Hematopoietic multipotent progenitor cell treated with erythropoietin and hydrocortisone succinate and interleukin-3 and kit ligand, for 6 days (in vitro differentiated cells): ENCODE measurements at places on chromosomes 16 and 17.

GRCh38 chr17:41534899-41535546 is 6.9 kb upstream of the KRT19 start:
- peak; percentile 28 for DNase-seq

DNA sequence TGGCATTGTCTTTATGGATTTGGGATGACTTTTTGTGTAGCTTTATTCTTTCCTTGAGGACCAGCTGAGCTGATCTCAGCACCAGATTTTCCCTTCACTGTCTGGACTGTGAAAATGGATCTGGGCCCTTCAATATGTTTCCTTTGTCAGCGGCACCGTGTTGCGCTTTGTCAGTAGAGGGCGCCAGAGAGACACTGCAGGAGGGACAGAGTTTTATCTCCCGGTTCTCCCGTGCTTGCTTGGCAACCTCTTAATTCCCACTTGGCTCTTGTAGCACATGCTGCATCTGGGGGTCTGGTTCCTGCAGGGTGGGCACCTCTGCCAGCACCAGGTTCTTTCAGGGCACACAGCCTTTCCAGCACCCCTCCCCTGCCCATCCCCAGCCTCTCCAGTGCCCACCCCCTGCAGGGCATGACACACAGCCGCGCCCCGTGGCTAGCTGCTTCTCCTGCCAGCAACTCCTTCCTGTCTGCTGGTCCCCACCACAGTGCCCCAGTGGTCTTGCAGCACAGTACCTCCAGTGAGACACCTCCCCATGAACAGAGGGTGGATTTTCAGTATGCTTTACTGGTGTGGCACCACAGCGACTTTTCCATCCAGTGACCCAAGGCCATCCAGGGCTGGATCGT is 19.6 kb downstream of the OR1D5 start:
- peak; percentile 65 for DNase-seq

DNA sequence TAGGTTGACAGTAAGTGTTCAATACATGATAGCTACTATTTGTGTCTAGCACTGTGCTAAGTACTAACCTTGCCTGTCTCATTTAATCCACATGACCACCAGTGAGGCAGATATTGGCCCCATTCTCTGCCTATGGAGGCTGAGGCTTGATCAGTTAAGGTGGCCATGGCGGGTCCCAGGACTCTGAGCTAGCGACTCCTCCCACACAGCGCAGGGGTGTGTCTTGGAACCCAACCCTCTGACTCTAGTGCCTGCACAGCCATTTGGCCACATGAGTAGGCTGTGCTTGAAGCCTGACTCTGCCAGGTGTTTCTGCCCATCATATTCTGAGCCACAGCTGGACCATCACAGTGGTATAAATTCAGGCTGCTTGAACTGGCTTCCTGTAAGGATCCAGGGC is 6.4 kb downstream of the NHERF1 start:
- DNase-seq = peak; percentile 80

- no peak for DNase-seq
Observed at GRCh38 chr16:76199681-76200220, 77.5 kb upstream of the CNTNAP4 start.

GRCh38 chr16:11977376-11978041 is 975 bp downstream of the SNX29 start:
- DNase-seq = no peak

GRCh38 chr17:913207-913606 is 66.4 kb downstream of the NXN start:
- DNase-seq = no peak

GRCh38 chr16:77696149-77696548 is 26.2 kb upstream of the NUDT7 start:
- no peak for DNase-seq

DNA sequence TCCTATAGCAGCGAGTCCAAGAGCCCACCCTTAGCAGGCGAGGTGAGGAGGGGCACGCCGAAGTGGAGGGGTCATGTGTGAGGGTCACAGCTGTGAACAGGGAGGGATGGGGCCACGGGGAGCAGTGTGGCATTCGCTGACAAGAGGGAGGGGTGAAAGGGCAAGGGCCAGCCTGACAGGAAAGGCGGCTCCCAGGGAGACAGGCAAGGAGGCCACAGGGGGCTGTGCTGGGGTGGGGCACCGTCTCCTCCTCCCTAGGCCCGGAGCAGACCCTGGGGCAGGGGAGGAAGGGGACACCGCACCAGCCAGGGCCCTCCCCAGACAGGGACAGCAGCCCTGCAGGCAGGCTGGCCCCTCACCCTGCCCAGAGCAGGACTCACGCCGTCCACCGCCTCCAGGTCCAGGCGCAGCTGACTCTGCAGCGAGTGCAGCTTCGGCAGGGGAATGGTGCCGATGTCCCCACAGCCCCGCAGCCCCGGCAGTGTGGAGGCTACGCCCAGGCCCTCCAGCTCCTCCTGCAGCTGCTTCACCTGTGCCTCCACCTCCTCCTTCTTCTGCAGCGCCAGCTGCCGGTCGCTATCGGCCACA is 15.1 kb downstream of the GNPTG start:
- no peak for DNase-seq

- DNase-seq = no peak
Observed at GRCh38 chr17:82108496-82108945, 10.5 kb upstream of the FASN start.

DNA sequence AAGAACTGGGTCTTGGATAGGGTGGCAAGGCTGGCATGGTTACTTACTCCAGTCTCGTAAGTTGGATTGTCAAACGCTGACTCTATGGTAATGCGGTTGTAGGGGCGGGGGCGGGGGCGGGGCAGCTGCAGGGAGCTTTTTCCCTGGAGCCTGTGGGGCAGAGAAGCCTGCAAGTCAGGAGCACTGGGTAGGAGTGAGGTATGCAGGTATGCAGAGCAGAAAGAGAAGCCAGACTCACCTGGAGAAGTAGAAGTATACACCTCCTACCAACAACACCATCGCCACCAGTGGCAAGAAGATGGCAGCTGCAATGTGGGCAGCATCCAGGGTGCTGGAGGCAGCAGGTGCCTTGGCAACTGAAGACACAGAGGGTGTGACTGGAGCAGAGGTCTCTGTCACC is 4.8 kb upstream of the PHF12 start:
- no peak for DNase-seq

DNA sequence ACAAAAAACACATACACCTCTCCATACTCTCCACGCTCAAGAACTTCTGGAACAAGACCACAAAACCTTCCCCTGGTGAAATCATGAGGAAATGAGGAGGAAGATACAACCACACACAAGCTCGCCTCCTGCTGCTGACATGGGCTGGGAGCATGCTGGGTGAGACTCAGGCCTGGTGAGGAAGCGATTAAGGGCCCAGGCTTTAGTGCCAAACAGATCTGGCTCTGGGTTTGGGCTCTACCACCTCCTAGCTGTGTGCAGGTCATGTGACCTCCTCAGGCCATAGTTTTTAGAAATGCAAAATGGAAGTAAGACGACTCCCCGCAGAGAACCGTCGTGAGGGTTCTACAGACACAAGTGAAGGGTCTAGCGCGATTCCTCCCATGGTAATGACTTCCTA is 41.3 kb downstream of the VAC14 start:
- DNase-seq = peak; percentile 11

GRCh38 chr16:55532227-55532626 is 23.4 kb downstream of the LPCAT2 start:
- no peak for DNase-seq

DNA sequence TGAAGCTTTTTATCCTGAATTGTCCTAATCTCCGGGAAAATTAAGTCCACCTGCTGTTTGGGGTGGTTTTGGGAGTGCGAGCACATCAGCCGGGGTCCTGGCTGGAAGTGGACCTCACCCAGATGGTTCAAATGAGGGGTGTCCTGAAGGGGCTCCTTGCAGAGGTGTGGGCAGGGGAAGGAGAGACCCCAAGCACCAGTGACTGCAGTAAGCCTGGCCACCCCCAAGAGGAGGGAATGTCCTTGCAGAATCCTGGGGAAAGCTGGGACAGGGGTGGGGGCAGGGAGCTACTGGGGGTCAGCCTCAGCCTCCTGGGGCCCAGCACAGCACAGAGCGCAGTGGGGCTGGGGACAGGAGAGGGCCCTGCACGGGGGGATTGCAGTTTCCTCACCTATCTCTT is 29.4 kb downstream of the NAGPA start:
- DNase-seq = no peak

GRCh38 chr16:59959311-59959710 is 1225.2 kb upstream of the GOT2 start:
- DNase-seq = no peak

DNA sequence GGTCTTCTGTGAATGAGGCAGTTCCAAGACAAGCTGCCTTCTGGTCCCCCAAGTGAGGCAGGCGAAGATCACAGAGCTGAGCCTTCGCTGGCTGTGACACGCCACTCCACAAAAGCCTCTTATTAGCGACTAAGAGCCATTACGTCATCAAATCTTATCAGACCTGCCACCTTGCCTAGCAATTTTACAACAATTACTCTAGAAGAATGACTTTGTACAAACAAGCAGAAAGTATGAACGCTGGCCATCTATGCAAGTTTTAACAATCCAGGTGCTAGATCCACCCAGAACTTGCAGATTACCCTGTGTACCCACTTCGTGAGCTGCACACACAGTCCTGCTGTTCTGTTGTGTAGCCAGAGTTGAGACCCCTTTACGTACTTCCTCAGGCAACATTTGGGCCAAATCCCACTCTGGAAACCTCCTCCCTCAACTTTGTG is 3.8 kb upstream of the ICAM2 start:
- DNase-seq = peak; percentile 98

- no peak for DNase-seq
Observed at GRCh38 chr16:83393196-83393981, 414.4 kb upstream of the HSBP1 start.

GRCh38 chr17:74803388-74803930 is 27.3 kb upstream of the NAT9 start:
- no peak for DNase-seq

DNA sequence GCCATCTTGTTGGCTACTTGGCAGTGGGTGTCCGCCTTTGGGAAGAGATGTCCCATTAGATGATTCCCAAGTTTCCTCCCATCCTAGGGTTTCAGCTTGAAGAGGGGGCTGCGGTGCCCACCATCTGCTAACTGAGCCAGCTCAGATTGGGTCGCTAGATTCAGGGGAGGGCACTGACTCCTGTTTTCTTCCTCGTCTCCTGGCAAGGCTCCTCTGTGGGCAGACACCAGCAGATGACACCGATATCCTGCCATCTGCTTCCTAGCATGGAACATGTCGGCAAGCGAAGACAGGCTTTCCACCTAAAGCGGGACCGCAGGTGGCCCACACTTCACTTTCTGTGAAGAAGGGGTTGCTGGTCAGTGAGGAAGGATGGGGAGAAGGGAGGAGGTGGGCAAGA is 27.3 kb downstream of the C17orf75 start:
- DNase-seq = no peak

- no peak for DNase-seq
Observed at GRCh38 chr16:75256059-75256571, 4.7 kb upstream of the BCAR1 start.

- peak; percentile 71 for DNase-seq
Observed at GRCh38 chr16:47258874-47259461, 115.2 kb upstream of the NETO2 start.

DNA sequence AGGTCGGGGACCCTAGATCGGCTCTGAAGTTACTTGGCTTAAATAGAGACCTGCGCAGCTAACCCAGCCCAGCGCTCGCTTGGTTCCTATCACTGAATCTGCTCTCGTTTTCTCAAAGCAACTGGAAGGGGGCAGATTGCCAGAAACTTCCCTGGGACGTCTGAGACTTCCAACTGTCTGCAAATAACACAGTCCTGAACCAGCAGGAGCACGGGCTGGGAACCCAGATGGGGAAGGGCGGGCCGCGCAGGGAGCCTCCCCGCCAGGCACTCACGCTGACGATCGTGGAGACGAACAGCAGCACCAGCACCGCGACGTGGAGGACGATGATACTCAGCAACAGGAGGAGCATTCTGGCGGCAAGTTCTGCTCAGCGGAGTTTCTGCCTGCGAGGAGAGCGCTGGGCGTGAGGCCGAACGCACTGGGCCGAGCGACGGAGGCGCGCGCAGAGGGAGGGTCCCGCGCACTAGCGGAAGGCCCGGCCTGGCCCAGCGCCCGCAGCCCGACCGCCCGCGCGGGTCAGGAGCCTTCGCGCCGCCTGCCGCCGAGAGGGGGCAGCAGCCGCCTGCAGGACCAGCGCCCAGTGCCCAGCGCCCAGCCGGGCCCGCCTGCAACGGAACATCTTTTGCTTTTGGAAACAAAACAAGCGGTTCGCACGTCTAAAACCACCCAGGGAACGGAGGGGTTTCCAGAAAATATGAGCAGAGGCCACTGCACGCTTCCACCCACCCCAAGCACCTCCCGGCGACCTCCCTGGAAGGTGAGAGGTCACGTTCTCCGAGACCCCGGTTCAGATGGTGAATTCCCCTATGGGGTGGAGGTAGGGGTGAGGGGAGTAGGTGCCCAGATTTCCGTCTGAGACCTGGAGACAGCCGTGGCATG is 4.5 kb downstream of the PMP22 start:
- DNase-seq = peak; percentile 88

DNA sequence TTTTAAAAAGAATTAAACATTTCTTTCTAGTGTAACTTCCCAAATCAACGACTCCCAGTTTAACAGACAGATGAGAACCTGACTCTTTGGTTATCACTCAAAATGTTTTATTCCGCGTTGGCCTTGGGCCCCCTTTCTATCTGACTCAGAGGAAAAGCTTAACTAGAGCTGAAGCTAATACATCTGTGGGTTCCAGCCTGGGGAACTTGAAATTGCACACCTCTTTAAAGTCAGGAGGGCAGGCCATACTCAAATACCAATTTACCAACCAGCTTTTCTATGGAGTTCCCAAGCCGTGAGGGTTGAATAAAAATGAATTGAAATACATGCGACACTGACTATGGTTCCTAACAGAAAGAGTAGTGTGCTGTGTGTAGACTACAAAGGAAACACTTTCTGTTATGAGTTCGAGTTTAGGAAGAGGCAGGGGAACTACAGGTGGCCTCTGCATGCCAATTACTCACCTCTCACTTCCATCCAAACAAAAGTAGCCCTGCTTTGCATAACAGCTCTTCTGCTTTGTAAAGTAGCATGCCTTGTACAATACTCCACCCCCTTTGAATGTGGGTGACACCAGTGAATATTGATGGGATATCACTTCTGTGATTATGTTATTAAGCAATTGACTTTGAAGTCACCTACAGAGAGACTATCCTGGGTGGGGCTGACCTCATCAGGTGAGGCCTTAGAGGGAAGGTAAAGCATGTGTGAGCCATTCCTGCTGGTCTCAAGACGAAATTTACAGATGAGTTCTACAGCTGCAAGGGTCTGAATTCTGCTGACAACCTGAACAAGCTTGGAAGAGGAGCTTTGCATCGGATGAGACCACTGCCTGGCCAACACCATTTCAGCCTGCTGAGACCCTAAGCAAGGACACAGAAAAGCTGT is 92.1 kb downstream of the WDR59 start:
- no peak for DNase-seq
